ENCODE measurements at places on chromosomes 1 and 21. TPM values are rescaled to one million over a fixed set of nuclear protein-coding genes. Genes with fewer than 3 reads are reported as not detected.

GRCh38 chr1:114011796-114012195 lies 32.5 kb downstream of the OLFML3 start:
- DNase-seq: no peak
- H3K4me3 ChIP-seq: no peak overlapping the region
- H3K4me1 ChIP-seq: no peaks in the 10 kb centered on the region

TRNP1 gene
- 1.2 TPM for total RNA-seq

DNA sequence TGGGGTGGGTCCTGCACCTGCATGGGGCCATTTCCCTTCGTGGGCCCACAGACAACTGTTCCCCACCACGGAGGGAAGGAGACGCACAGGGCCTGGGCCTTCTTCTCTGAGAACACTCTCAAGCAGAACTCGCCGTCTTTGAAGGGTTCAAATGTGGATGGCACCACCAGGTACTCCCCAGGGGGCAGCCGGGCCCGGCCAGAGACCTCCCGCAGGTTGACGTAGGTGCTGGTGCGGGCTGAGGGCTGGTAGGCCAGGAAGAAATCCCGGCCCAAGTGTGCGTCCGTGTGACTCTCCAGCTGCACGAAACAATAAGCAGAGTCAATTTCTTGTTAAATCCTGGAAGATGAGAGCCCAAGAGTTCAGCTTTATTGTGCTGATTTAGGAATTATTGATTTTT lies 56.4 kb downstream of the CAPN8 start:
- H3K4me3 ChIP-seq: no peak overlapping the region
- no peaks in the 10 kb centered on the region for H3K4me1 ChIP-seq
- no peak overlapping the region for H3K27ac ChIP-seq
- H3K36me3 ChIP-seq: no peaks in the 10 kb centered on the region
- H3K27me3 ChIP-seq: no peaks in the 10 kb centered on the region

DNA sequence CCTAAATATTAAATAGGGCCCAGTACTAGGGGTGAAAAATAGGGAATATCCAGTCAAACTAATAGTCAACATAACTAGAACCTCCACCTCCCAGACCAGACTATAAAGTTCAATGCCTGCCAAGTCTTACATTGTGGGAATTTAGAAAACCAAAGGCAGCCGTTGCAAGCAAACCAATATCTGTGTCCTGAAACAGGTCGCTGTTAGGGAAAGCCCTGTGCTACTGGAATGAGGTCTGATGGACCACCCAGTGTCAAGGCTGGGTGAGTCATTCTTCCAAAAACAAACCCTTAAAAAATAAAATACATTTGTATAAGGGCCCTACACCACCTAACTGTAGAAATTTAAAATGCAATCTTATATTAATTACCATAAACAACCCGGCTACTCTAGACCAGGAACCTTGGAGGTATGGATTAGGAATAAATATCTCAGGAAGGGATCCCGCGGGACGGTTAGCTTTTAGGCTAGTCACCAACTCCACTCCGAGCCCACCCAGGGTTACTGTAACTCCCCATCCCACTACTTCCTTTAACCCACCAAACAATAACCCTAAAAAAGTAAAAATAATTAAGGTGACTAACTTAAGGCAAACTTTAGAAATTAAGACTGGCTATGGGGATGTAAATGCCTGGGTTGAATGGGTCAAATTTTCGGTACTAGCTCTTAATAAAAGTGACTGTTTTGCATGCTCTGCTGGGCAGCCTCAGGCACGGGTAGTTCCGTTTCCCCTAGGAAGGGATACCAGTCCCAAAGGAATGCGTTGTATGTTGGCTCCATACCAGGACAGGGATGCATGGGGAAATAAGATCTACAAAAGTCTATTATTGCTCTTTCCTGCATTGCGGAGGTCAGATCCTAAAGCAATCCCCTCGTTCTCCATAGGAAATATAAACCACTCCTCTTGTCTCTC lies 65.4 kb upstream of the TLR5 start:
- H3K27ac ChIP-seq: no peak overlapping the region
- H3K27me3 ChIP-seq: no peaks in the 10 kb centered on the region
- no peak overlapping the region for H3K4me3 ChIP-seq
- H3K4me1 ChIP-seq: no peaks in the 10 kb centered on the region
- H3K36me3 ChIP-seq: no peaks in the 10 kb centered on the region

GRCh38 chr1:242523719-242524570 lies 552 bp downstream of the PLD5 start:
- no peak overlapping the region for H3K27ac ChIP-seq
- peaks cover 11% of the 10 kb centered on the region for H3K27me3 ChIP-seq
- no peak for DNase-seq
- H3K4me1 ChIP-seq: no peaks in the 10 kb centered on the region
- no peaks in the 10 kb centered on the region for H3K36me3 ChIP-seq

EPHA10 gene
- total RNA-seq: 0.04 TPM

GRCh38 chr1:27668808-27669723 lies 2.9 kb downstream of the IFI6 start:
- peaks cover 29% of the 10 kb centered on the region for H3K4me1 ChIP-seq
- no peaks in the 10 kb centered on the region for H3K27me3 ChIP-seq
- peak; percentile 80 for DNase-seq
- H3K27ac ChIP-seq: no peak overlapping the region

GRCh38 chr1:245590726-245591125 lies 435.9 kb downstream of the KIF26B start:
- H3K4me1 ChIP-seq: no peaks in the 10 kb centered on the region
- DNase-seq: no peak
- H3K36me3 ChIP-seq: no peaks in the 10 kb centered on the region
- H3K27ac ChIP-seq: no peak overlapping the region

All from CD8-positive, alpha-beta memory T cell (primary cell).